D721Med (cell line): ENCODE measurements at places on chromosomes 3 and 15.
A peak's percentile ranks its signal among the peaks of the same experiment; 100 is the strongest.

DNA sequence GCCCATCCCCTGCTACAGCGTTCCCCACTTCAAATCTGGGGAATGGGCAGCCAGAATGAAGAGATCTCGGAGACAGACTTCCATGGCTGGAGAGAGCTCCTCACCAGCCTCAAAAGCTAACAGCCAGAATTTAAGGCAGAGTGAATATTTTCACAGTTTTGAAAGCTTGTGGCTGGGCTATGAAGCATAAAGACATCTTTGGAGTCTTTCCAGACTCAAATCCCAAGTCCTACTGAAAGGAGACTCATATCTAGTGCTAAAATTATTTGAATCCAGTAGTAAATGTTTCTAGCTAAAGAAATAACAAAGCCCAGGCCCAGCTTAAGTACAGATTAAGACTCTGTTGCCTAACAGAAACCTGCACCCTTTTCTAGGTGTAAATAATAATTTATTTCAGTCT is 628.4 kb upstream of the ALCAM start:
- DNase-seq, result no peak

DNA sequence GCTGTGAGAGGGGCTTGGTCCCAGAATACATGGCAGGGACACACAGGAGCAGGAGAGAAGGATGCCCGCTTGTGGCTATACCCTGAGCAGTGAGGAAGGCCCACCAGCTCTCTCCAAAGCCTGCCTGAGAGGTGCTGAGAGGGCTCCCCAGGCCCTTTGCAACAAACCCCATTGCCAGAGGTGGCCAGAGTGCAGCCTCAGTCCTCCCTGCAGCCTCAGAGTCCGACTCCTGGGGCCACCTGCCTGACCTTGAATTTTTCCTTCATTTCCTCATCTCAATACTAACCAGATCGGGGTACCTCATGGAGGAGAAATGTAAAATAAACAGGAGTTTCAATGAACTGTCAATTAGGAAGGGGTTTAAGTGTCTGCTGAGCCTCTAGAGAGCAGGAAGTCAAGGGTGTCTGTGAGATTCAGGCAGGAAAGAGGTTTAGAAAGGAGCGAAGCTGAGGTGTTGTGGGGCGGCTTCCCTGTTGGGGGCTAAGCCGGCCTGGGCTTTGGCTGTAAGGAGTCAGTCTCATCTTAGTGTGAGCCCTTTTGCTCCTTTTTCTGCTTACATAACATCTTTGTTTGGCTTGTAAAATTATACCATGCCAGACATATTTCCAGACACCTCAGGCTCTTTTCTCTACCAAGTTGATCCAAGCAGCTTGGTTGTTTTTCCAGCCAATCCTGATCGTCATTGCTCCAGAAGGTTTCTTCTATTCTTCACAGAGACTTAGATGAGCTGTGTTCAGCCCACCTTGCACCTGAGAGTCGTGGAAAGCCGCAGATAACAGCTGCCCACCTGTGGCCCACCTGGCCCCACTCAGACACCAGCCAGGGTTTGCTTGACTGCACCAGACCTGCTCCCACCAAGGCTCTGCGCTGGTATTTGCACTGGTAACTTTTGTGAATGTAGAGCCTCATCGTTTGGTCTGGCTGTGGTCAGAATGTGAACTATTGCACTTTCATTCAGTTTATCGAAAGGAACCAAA is 36.7 kb downstream of the CMTM7 start:
- no peak for DNase-seq

GRCh38 chr15:75114796-75115195 is 86.9 kb upstream of the C15orf39 start:
- no peak for DNase-seq

- peak; percentile 75 for DNase-seq
These were observed 52.2 kb downstream of the SEMA5B start for GRCh38 chr3:122975163-122975923.

GRCh38 chr3:141273700-141274410 is 42.2 kb downstream of the PXYLP1 start:
- DNase-seq, result no peak

- no peak for DNase-seq
These were observed 411.1 kb downstream of the SOX2 start for GRCh38 chr3:182122779-182123178.

DNA sequence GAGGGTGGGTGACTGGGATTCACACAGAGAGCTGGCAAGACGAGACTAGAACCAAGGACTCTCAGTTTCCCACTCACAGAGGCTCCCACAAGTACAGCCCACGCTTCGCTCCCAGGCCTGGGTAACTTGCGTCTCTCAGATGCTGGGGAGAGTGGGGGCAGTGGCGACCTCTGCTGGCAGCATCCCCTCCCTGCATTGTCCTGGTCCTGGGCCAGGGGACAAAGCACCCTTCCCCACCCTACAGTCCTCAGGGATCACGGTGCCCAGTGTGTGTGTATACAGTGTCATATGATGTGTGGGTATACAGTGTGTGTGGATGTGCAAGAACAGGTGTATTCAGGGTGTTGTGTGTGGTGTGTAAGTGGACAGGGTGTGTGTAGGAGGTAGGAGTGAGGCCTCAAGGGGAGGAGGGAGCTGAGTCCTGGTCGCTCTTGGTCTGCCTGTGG is 12.8 kb downstream of the VILL start:
- peak; percentile 68 for DNase-seq

- no peak for DNase-seq
These were observed 585.2 kb downstream of the NTRK3 start for GRCh38 chr15:87671289-87671688.

- DNase-seq, result no peak
These were observed 461 bp downstream of the SECISBP2L start for GRCh38 chr15:49045751-49046219.

GRCh38 chr3:137854533-137855261 is 90.6 kb downstream of the SOX14 start:
- no peak for DNase-seq

DNA sequence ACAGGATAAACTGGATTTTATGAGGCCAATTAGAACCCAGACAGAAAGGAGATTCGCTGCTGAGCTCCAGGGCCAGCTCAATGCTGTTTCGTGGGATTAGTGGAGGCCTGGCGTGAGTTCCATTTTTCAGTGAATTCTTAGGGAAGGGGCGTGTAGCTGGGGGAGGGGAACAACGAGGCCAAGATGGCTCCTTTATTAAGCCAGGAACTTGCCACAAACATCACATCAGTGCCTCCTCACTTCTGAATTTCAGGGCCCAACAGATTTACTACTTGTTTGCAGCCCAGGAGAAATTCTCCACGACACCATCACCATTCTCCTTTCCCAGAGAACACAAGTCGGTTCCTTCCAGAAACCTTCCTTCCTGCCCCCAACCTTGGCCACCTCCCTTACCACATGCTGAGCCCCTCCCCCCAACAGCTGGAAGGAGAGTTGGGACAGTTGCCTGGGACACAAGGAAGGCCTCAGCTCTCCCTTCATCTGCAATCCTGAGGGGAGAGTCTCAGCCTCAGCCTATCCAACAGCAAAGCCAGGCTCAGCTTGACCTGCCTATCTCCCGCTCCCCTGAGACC is 5.8 kb downstream of the IGDCC4 start:
- DNase-seq, result peak; percentile 66

DNA sequence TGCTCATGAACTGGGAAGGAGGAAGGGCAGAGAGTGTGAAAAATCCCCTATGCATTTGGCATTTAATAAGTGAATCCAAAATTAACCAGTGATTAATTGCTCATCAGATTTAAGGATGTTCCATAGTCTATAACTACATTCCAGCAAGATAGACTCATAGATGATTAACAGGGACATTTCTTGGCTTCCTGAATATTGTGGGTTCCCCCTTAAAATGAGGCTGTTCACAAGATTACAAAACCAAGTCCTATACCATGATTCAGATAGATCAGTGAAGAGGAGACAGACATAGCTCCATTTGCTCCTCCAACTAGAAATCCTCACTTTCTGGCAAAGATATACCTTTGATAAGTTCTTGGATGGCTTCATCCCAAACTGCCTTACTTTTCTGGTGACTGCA is 15.4 kb downstream of the RASGRP1 start:
- DNase-seq, result no peak

- no peak for DNase-seq
These were observed 961.4 kb downstream of the VGLL3 start for GRCh38 chr3:86029590-86029989.

DNA sequence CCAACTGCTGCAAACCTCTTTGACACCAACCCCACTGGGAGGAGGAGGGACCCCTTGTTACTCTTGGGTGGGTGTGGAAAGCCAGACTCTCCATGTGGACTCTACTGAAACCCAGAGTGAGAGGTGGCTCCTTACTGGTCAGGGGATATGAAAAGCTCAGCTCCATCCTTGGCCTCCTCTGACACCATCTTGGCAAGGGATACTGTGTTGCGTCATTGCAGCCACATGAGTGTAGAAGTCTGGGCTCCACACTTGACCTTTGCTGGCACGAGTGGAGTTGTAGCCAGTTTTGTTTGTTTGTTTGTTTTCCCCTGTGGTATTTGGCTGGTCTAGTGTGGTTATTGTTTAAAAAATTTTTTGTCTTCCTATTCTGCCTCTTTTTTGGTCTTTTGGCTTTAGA is 289.1 kb downstream of the GAP43 start:
- no peak for DNase-seq

GRCh38 chr3:78351334-78351733 is 1311.4 kb downstream of the ROBO2 start:
- no peak for DNase-seq

GRCh38 chr3:178388473-178388872 is 147.8 kb upstream of the KCNMB2 start:
- no peak for DNase-seq

GRCh38 chr3:136979684-136980083 is 21.9 kb downstream of the IL20RB start:
- no peak for DNase-seq

GRCh38 chr3:191336833-191337232 is 6.5 kb upstream of the UTS2B start:
- no peak for DNase-seq

DNA sequence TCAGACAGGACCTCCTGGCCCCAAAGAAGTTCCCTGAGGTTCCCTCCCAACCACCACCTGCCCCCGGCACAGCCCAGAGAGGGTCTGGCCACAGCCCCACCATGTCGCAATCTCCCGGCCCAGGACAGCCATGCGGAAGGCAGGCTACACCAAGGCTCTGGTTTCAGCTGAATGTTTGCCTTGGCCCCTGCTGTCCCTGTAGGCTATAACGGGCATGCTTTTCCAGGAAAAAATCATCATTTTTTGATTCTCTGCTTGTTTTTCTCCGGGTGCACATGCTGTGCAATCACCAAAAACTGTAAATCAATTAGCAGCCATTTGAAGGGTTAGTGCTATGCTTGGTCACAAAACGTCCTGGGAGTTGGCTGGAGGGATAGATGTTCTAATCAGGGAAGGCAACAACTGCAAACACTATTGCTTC is 142.7 kb upstream of the IGF1R start:
- no peak for DNase-seq

DNA sequence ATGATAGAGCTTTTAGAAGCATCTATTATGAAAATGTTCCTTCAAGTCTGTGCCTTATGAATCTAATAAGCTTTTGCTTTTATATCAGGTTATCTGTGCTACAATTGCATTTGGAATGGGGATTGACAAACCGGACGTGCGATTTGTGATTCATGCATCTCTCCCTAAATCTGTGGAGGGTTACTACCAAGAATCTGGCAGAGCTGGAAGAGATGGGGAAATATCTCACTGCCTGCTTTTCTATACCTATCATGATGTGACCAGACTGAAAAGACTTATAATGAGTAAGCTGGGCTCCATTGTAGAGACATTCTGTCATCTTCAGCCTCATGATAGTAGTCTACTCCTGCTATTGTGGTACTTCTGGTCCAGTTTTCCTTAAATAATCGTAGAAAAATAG is 73.4 kb downstream of the BLM start:
- no peak for DNase-seq

- DNase-seq, result no peak
These were observed 5.2 kb downstream of the TLE3 start for GRCh38 chr15:70092464-70093027.

DNA sequence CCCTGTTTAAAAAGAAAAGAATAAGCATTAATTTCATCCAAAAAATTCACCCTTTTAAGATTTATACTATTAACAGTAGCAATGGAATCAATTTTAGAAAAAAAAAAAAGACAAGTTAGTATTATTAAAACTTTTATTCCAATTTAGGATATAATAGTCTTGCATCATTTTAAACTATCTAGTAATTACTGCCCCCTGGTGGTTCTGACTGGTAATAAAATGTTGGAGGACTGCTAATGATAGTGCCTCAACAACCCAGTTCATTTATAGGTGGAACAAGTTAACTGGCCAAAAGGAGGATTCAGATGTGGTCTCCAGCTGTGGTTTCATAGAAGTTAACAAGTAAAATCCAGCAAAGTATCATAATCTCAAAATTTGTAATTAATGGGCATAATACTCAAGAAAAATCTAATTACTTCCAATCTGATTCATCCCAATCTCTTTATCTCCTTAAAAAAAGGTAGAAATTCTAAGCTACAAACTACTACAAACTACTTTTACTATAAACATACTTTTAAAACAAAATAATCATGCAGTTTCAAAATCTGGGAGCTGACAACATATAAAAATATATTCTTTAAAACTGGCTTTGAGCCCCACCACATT is 30.7 kb upstream of the WDR49 start:
- no peak for DNase-seq

- no peak for DNase-seq
These were observed 31.3 kb downstream of the ADAMTS9 start for GRCh38 chr3:64656544-64656943.

GRCh38 chr3:177597311-177598096 is 400.2 kb upstream of the TBL1XR1 start:
- DNase-seq, result no peak

DNA sequence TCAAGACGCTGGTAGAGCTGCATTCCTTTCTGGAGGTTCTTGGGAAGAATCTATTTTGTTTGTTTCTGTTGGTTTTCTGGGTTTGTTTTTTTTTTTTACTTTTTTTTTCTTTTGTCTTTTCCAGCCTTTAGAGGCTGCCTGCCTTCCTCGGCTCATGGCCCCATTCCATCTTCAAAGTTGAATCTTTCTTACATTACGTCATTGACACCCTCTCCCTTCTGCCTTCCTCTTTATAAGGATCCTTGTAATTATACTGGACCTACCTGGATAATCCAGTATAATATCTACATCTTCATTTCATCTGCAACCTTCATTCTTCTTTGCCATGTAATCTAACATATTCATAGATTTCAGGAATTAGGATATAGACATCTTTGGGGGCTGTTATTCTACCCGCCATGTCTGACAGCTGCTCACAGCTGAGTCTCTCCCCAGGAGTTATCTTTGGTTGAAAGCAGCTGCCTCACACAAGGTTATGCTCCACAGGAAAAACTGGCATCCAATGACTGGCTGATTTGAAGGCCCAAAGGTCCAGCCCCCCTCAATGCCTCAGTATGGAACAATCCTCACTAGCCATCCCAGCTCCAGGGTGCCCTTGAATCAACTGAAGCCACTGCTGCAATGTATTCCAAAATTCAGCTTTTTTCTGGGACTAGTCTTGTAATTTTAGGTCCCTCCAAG is 38.4 kb upstream of the THBS1 start:
- no peak for DNase-seq

- DNase-seq, result no peak
These were observed 53.0 kb downstream of the ECT2 start for GRCh38 chr3:172803489-172803888.

GRCh38 chr15:57580866-57581265 is 10.8 kb upstream of the MYZAP start:
- no peak for DNase-seq

GRCh38 chr3:15861163-15861562 is 63.4 kb upstream of the ANKRD28 start:
- DNase-seq, result no peak

GRCh38 chr3:32128936-32129335 is 22.5 kb downstream of the GPD1L start:
- no peak for DNase-seq

- no peak for DNase-seq
These were observed 74.0 kb downstream of the DHX36 start for GRCh38 chr3:154250291-154250690.

GRCh38 chr15:78640527-78641101 is 396 bp downstream of the CHRNB4 start:
- no peak for DNase-seq
